Activated CD4-positive, alpha-beta memory T cell treated with anti-CD3 and anti-CD28 coated beads, Interleukin-2, amount 10 ng/mL, durations not matched to agents 7 days and 5 days (primary cell): ENCODE measurements at places on chromosomes 5 and 9.

GRCh38 chr9:135581636-135582426 lies 20.3 kb downstream of the PAEP start:
- no peak for DNase-seq

GRCh38 chr5:96114736-96115135 lies 153.1 kb upstream of the ELL2 start:
- no peak for DNase-seq

DNA sequence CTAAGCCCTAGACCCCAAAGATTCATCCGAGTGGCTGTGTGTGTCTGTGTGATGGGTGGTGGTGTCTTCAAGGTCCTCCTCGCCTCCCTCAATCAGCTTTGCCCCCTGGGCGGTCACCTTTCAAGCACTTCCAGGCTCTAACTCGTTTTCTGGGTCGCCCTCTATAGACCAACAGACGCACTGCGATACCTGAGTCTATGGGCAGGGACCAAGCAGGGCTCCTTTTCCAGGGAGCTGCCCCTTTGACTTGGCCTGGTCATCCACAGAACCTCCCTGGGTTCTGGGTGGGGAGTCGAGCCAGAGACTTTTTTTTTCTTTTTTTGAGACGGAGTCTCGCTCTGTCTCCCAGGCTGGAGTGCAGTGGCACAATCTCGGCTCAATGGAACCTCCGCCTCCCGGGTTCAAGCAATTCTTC lies 1.1 kb downstream of the SLC27A4 start:
- peak; percentile 78 for DNase-seq

DNA sequence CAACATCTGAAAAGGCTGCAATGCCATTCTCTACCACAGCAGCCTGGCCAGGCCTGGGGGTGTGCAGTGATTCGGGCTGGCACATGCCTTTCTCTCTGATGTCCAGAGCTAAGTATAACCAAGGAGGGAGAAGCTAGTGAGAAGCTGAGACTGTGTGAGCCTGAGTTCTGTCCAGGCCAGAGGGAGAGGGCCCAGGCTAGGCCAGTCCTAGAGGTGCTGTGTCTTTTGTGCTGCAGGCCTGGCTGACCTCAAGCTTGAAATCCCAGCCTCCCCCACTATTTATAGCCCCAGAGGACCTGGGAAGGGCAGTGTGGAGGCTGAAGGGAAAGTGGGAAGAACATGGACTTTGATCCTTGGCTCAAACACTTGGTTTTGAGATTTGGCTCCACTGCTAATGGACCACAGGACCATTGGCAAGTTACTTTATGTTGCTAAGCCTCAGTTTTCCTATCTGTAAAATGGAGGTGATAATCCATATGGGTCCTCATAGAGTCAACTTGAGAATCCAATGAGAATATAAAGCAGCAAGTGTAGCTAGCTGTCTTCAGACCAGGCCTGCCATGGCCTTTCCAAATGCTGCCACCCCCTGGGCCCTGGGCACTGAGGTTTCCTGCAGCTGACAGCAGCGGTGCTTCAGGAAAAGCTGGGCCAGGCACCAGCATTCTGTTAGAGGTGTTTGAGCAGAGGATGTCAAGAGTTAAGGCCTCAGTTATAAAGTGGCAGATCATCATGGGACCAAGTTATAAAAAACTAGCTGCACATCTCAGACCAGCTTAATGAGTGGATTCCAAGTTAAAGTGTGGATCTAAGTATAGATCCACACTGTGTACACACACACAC lies 21.1 kb downstream of the BNIP1 start:
- no peak for DNase-seq

GRCh38 chr5:128426090-128426534 lies 111.9 kb downstream of the FBN2 start:
- DNase-seq, result no peak

DNA sequence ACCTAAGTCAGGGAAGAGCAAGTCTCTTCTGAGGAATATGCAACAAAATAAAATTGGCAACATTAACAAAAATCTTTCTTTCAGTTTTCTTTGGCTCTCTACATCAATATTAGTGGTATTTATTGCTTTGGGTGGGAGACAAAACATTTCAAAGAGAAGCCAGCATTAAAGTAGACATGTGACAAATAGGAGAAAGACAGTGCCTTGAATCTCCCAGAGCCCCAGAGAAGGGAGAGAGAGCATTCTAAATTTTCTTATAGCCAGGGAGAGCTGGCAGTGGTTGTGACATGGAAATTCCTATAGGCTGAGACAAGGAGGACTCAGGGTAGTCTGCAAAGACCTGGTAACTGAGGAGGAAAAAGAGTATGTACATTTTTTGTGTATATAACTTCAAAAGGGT lies 79.4 kb upstream of the NREP start:
- no peak for DNase-seq

GRCh38 chr5:43140286-43140685 lies 19.6 kb downstream of the ZNF131 start:
- DNase-seq, result no peak

DNA sequence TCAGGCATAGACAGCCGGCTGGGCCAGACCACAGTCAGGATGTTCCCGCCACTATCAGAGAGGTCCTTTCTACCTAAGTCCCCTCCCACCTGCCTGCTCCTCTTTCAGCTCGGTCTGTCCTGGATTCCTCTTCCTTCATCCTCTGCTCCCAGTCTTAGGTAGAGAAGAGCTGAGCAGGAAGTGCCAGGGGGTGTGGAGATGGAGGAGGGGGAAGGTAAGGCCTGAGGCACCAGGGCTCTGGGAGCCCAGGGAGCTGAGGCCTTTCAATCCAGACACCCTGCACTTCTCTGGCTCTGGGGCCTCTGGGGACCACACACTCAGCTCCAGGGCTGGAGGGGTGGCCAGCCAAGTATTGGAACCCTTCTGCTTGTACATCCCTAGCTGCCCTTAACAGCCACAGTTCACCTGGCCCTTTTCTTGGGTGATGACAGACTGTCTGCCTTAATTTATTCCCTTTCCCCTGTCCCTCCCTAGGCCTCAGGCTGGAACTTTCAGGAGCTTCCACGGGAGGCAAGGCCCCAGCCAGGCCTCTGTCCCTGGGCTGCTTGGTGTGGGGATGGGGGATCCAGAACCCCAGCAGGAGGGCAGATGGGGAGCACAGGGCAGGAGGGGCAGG lies 15.6 kb downstream of the IRF1 start:
- no peak for DNase-seq

GRCh38 chr5:157109744-157110143 lies 900 bp upstream of the HAVCR2 start:
- peak; percentile 53 for DNase-seq

DNA sequence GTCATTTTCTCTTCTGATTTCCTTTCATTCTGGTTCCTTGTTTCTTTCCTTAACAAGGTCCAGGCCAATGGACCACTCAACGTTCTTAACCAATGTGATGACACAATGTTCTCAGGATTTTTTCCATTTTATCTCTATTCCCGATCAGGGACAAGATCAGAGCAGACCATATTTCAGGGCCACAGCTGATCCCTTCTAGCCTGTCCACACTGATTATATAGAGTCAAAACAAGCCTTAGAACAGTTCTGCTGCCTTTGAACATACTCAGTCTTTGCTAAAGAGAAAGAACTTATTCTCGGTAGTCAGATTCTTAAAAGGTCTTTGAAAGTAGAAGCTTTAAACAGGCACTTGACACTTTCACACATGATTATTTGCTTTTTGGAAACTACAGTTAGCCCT lies 188.4 kb downstream of the ADAMTSL1 start:
- no peak for DNase-seq

DNA sequence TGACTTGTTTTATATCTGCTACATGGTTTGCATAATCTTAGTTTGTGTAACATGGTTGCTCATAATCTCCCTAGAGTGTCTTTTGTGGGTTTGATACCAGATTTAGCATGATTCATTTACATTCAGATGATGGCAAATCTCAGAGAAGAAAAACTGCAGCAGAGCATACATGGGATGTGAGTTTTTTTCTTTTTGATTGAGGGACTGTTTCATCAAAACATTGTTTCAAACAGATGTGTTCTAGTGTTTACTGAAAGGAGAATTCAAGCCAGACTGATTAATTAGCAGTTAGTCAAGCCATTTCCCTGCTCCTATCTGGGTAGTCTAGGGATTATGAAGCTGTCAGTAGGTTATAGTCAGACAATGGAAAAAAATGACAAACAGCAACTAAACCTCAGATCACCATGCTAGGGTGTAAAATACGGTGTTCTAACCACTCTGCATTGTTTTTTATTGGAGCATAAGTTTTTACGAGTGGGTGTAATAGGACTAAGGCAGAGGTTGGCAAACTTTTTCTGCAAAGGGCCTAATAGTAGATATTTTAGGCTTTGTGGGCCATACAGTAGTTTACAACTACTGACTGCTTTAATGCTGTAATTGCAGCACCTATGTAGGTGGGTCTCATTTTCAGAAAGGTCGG lies 10.5 kb upstream of the GDNF start:
- DNase-seq, result no peak

- no peak for DNase-seq
These were observed 3.7 kb downstream of the C9 start for GRCh38 chr5:39360471-39361111.

DNA sequence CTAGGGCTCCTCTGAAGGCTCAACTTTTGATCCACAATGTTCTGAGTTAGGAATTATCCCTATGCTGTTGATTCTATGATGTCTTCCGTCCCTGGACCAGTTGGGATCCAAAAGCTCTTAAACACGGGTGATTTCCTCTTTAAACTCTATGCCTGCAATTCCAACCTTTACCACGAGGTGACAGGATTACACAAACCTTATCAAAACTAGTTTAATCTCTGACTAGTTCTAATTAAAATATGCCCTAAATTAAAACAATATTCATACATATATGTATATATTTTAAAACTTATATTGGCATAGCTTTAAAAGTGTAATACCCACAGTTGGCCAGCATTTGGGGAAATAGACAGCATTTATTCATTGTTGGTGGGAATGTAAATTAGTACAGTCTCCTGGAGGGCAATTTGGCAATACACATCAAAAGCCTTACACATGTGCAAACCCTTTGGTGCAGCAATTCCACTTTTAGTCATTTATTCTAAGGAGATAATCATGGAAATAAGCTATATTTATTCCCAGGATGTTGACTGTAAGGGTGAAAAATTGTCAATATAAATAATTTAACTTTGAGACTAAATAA lies 51.6 kb upstream of the PHYKPL start:
- no peak for DNase-seq

GRCh38 chr5:96054311-96055030 lies 92.8 kb upstream of the ELL2 start:
- no peak for DNase-seq
